ENCODE measurements at places on chromosomes 5 and 9.

- DNase-seq, result no peak
These were observed 104.7 kb upstream of the ISL1 start for GRCh38 chr5:51278539-51278938.

GRCh38 chr5:93675460-93676450, 65.6 kb downstream of the POU5F2 start:
- no peak for DNase-seq

- no peak for DNase-seq
These were observed 30.6 kb upstream of the IL6ST start for GRCh38 chr5:56025151-56025885.

DNA sequence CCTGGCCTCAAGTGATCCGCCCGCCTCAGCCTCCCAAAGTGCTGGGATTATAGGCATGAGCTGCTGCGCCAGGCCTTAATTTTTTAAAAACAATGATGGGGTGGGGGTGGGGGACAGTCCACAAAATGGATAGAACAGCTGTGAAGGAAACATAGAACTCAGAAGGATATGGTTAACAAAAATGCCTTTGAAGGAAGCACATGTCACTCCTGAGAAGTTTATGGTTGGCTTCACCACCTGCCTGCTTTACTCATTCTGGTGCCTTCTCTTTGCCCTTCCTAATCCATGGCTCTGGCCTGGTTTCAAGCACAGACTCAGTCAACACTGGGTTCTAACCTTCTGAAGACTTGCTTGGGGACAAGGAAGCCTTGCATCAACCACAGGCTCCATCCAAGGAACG, 10.3 kb downstream of the BAG1 start:
- no peak for DNase-seq

DNA sequence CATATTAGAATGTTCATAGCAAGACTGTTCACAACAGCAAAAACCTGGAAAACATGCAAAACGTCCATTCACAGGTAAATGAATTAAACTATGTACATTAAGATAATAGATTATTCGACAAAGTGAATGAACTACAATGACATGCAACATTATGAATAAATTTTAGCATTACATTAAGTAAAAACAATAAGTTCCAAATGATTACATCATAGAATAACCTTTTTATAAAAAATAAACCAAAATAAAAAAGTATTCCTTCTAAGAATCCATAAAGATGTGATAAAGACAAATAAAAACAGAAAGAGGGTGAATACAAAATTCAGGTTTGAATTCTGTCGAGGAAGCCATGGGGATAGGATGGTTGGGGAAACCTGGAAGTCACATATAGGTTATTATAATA, 57.3 kb downstream of the STRBP start:
- DNase-seq, result no peak

DNA sequence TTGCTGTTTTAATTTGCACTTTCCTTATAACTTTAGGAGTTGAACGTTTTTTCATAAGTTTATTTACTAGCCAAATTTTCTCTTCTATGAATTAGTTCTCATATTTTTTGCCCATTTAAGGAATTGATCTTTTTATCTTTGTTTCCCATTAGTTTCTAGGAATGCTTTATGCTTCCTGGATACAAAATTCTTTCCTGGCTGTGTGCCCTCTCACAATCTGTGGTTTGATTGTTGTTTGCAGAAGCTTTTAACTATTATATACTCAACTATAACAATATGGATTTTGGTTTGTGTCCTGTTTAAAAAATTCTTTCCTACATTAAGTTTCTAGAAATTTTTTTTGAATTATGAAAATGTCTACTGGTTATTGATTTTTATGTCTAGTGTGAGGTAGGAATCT, 206.3 kb downstream of the CSNK1G3 start:
- DNase-seq, result peak; percentile 54

DNA sequence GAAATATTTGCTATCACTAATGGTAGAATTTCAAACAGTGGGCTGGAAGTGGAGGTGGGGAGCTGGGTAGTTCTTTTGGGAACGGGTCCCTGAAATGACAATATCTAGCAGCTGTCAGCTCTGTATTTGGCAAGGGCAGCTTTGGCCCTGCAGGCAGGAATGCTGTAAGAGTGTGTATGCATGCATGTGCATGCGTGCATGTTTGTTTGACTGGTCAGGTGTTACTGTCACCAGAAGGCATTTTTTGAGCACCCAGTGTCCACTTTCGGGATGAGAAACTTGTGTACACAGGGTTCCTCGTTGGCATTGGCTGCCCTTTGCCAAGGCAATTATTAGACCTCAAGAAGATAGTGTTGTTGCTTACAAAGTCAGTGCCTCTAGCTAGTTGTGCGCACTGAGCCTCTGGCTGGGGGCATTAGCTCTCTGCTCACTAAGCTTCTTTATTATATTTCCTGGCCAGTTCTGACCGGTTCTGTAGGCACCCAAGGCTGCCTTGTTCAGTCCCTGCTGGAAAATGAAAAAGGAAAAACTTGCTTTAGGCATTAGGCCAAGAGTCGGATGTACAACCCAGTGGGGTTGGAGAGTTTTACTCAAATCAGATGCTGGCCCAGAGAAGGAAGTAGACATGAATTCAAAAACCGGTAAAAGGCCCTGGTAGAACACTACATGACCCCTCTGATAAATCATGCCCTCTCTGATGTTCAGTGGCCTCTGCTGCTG, 2.0 kb downstream of the CYFIP2 start:
- no peak for DNase-seq

DNA sequence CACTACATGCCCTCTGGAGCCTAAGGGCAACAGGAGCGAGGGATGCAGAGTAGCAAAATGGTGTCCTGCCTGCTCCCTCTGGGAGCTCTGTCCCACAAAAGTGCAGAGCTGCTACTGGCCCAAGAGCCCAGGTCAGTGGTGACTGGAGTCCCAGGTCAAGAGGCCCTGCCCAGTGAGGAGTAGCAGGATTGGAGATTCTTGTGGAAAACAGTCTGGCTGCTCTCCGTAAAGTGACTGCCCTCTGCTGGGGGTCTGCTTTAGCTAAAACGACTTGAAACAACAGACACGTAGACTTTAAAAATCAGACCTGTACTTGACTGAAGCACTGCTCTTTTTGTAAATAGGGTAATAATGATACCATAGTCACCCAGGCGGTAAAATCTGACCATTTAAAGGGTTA, 917.0 kb downstream of the MAT2B start:
- DNase-seq, result no peak

DNA sequence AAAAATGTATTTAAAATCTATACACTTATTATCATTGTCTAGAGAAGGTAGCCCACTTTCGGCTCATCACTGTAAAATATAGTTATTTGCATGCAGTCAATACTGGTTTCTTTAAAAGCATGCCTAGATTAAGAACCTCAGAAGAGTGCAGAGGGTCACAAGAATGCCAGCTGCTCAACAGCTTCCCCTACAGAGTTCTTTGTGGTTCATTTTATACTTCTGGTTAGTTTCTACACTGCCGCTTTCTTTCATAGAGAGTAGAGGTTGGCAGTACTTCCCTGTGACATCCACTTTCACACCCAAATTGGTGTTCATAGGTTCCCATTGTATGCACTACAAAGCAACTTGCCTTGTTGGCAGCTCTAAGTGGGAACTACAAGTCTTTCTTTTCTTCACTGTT, 137.3 kb downstream of the KIAA0825 start:
- DNase-seq, result no peak

- no peak for DNase-seq
These were observed 249.8 kb upstream of the ZNF608 start for GRCh38 chr5:124996023-124996763.

DNA sequence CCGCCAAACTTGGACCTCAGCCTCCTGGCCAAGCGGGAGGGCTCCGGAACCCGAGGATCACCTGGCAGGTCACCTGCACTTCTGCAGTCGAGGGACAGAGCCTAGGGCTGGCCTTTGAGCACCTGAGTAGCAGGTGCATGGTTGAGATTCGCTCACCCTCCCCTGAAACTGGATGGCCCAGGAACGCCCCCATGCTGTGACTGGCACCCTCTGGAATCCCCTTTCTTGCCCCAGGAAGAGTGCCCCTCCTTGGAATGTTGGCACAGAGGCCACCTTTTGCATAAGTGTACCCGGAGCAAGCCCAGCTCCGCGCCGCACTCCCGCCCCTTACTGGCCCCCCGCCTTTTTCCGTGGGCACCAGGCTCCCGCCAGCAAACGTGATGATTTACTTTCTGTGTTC, 112.5 kb upstream of the IER5L start:
- no peak for DNase-seq

GRCh38 chr9:8492024-8492423, 692.4 kb upstream of the DMAC1 start:
- DNase-seq, result no peak

- no peak for DNase-seq
These were observed 222.1 kb downstream of the HSPA4 start for GRCh38 chr5:133273661-133274596.

DNA sequence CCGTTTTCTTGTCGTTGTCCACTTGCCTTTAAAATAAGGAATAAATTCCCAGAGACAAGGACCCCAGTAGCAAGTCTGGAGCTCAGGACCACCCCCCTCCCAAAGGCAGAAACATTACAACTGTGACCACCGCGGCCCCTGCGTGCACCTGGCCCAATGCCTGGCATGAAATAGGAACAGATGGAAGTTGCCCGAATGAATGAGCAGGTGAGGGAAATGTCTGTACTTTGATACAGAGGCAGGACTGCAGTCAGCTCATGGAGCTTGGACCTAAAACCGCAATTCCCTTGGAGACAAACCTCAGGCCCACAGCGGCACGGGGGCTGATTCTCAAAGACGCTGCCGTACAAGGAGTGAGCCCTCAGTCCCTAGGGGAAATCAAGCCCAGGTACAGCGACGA, 55.3 kb upstream of the SARDH start:
- no peak for DNase-seq

DNA sequence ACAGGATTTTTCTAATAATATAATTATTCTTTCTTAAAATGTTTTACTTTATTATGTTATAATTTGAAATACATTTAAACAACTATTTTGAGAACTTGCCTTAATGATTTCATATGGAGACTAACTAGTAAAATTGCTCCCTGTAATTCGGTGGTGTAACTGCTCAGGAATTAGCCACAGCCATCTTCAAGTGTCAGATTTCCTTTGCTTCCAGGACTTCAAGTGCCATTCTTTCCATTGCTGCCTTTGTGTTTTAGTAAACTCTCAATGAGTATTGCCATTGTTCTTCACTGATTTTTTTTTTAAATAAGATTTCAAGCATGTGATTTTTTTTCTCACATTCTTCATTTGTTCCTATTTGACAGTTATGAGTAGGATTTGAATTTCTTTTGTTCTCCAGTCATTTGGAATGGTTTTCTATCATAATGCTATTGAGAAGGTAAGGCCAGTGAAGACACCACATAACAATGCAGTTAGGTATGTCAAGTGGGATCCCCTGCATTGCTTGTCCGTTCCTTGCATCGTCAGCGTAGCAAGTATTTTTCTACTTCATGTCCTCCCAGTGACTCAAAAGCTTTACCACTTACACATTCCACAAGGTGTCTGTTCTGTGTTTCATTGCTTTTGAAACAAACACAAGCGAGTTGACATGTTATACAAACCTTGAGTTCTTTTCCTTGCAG, 83.7 kb downstream of the LNPEP start:
- DNase-seq, result no peak

DNA sequence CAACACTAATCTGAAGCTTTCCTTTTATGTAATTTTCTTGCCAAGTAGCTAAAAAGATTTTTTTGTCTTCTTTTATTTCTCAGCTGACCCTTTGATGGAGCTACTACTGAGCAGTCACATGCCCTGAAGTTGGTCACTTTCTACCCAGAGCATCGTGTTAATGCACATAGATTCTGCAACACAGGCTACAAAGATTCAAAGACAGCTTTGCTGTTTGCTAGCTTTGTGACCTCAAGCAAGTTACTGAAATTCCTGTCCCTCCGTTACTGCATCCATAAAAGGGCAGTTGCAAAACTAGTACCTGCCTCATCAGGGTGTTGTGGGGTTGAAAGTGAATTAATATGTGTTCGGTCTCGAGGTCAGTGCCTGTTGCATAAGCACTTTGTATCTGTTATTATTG, 179.9 kb downstream of the GAS1 start:
- no peak for DNase-seq

- no peak for DNase-seq
These were observed 151.0 kb downstream of the MYO10 start for GRCh38 chr5:16784843-16785791.

DNA sequence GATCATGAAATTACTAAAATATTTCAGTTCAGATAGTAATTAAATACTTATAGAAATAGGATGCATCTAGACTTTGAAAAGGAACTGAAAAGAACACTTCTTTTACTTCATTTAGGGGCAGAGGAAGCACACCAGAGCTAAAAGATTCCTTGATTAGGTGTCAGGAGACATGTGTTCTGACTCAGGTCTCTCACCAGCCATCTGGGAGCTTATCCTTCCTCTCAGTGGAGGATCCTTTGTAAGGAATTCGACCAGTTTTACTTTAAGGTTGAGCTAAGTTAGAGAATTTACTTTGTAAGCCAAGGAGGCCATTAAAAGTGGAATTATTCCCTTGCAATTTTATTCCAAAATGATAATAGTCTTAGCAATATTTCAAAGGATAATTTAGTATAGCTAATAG, 16.7 kb downstream of the VCAN start:
- DNase-seq, result no peak

DNA sequence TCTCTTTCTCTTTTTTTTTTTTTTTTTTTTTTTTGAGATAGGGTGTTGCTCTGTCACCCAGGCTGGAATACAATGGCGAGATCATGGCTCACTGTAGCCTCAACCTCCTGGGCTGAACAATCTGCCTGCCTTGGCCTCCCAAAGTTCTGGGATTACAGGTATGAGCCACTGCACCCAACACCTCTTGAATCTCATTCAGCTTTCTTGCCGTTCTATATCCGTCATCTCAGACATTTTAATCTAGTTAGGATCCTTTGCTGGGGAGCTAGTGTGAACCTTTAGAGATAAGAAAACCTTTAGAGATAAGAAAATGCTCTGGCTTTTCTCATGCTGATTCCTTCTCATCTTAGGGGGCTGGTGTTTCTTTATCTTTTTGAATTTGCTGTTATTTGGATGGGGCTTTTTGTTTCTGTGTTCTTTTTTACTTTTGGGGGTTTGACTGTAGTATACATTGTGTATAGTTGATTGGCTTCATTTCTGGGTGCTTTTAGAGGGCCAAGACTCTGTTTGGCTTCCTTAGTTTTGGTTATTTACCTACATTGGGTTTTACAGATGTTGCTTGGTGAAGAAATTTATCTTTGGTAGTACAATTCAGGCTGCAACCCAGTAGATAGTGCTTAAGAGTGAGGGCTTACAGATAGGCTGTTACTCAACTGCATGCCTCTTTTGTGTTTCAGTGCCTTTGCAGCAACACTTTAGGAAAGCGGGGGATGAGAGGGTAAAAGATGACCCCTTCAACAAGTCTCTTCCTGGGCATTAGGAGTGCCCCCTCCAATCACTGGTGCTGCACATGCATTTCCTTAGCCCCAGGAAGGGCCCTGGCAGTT, 41.9 kb upstream of the SLC36A1 start:
- no peak for DNase-seq

DNA sequence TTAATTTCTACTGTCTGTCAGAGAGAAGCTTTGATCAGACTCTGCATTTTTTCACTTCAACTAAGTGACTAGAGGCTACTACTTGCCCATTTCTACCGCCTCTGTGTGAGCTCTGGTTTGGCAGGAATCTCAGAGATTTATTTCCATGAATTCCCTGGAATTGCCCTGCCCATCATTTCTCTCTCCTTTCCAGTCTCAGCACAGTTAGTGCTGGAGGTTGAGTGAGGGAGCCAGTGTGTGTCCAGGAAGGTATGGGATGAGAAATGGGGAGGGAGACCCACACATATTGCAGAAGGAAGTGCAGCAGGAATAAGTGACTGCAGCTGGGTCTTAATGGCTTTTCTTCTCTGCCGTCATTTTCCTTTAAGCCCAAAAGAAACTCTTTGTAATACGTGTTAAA, 443.1 kb upstream of the ZNF462 start:
- DNase-seq, result no peak
